Activated CD4-positive, CD25-positive, alpha-beta regulatory T cell treated with anti-CD3 and anti-CD28 coated beads, Interleukin-2, amount 50 U/mL, for 24 hours (primary cell): ENCODE measurements at places on chromosomes 2 and 18.

DNA sequence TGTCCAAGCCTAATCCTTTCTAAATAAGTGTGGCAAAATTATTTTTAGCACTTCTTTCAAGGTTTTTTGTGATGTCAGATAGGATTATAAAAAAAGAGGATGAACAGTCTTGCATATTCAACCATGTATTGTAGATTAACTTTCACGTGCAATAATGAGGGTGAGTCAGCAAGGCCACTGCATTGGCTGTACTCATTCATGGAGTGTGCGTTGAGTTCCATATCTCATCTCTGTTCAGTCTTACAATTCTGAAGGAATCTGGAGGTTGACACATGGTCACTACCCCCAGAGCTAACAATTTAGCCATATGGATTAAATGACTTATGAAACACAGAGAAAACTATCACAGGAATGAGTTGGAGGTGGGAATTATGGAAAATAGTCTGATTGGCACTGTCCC is 810.5 kb downstream of the SLC4A3 start:
- ATAC-seq = no peak

DNA sequence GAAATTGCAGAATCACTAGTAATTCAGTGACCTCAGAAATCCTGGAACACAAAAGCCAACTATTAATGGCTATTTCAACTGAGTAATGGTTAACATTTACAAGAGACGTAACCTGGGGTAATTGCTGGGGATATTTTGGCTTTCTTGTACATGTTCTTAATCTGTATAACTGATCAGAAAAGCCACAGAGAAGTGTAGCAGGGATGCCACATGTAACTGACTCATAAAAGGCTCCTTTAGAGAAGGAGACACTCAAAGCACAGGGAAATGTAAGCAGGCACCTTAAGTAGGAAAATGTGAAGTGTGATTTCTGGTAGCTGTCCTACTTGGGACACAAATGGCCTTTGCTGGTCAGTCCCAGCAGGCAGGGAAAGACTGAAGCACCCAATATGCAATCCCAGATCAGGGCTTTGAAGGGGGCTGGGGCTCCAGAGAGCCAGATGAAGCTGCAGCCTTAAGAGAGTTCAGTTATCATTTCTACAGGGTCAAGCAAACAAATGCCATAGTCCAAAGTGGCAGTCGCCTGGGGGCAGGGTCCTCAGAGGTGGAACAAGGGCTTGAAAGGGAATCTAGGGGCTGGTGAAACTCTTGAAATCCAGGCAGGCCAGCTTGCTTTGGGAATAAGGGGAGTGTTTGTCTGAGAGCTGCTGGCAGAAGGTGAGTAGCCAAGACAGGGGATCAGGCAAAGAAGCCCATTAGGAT is 7.2 kb upstream of the SPOPL start:
- ATAC-seq = no peak

DNA sequence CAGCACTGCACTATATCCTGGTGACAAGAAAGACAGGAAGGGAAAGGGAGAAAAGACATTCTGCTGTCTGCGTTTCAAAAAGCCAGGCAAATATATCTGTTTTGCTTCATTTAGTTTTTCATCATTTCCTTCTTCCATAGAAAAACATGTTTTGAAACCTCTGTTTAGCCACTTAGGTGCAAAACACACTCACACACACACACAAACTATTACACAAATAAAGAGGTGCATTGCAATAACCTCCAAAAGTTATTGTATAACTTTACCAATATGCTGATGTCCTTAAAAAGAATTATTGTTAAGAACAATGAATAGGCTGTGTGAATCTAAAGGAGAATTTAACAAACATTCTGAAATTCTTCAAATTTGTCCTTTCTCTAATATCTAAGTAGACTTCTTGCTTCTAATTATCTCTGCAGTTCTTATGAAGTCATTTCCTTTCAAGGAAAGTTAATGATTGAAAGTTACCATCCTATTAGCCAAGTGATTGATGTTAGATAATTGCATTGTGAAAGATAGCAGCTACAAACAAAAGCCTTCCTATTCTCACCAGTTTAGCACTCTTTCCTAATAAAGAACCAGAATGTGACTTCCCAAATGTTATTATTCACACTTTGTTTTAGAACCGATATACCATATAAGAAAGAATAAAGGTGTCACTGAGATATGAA is 516.7 kb downstream of the KCNJ3 start:
- no peak for ATAC-seq

DNA sequence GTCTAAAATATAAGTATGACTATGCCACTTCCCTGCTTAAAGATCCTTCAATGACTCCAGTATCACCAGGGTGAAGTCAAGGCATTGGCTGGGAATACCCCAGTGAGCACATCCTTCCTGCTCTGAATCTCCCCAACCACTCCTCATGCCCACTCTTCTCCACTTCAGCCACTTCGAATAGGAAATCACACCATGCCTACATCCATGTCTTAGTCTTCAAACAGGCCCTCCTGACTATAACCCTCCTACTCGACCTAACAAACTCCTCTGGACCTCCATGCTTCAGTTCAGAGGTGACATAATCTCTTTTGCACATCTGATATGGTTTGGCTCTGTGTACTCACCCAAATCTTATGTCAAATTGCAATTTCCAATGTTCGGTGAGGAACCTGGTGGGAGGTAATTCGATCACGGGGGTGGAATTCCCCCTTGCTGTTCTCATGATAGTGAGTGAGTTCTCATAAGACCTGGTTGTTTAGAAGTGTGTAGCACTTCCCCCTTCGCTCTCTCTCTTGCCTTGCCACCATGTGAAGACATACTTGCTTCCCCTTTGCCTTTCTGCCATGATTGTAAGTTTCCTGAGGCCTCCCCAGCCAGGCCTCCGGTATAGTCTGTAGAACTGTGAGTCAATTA is 87.8 kb upstream of the TFCP2L1 start:
- no peak for ATAC-seq

DNA sequence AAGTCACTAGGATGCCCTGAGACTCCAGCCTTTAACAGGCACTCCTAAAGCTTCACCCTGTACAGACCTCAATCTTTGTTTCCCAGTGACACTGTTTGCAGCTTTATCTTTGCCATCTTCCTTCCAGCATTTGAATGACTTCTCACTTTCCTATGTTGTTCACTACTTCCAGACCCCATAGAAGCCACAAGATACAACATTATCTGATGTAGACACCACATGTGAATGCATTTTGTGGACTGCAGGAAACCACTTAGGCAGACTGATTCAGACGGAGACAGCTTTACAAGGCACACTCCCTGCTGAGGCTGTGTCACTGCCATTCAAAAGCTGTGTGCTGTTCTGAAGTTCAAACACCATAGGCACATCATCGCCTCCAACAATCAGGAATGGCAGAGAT is 67.3 kb upstream of the SPATS2L start:
- ATAC-seq = no peak

GRCh38 chr2:212845941-212846340 is 305.5 kb downstream of the IKZF2 start:
- ATAC-seq = no peak

GRCh38 chr2:196076778-196077568 is 8.3 kb upstream of the DNAH7 start:
- ATAC-seq = peak; percentile 9

- no peak for ATAC-seq
Observed at GRCh38 chr2:5686536-5686935, 5.6 kb upstream of the SOX11 start.

GRCh38 chr2:189287982-189288521 is 108.5 kb upstream of the COL5A2 start:
- ATAC-seq = peak; percentile 60

GRCh38 chr2:397521-397920 is 109.6 kb upstream of the ALKAL2 start:
- ATAC-seq = no peak

- ATAC-seq = no peak
Observed at GRCh38 chr2:6937157-6937556, 19.9 kb downstream of the RNF144A start.

GRCh38 chr18:1564793-1565192 is 660.1 kb downstream of the ADCYAP1 start:
- ATAC-seq = no peak

DNA sequence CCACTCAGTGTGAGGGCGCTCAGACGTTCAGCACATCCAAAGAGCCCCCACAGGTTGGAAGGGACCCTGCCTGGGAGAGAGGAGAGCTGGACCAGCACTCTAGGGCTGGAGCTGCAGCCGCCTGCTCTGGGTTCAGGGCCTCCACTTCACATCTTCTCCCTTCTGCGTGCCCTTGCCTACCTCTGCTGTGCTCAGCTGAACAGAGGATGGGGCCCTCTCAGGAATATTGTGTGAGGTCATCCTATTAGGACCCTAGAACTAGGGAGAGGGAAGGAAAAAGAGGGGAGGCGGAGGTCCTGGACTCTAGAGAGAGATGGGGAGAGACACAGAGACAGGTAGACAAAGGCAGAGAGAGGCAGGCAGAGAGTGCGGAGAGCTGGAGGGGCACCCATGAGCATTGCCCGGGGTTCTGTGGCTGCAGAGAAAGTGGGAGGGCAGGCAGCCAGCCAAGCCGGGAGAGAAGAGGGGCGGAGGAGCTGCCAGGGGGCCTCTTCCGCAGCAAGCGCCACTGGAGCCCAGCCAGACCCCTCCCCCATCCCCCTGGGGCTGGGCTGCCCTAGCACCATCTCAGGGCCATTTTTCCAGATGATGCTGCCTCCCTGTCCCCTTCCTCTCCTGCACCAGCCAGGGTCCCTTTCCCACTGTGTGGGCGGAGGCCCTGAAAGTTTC is 8.3 kb upstream of the TNS1 start:
- no peak for ATAC-seq

- no peak for ATAC-seq
Observed at GRCh38 chr2:190628591-190629319, 20.1 kb upstream of the NAB1 start.

GRCh38 chr18:7688580-7688979 is 121.5 kb downstream of the PTPRM start:
- ATAC-seq = no peak

DNA sequence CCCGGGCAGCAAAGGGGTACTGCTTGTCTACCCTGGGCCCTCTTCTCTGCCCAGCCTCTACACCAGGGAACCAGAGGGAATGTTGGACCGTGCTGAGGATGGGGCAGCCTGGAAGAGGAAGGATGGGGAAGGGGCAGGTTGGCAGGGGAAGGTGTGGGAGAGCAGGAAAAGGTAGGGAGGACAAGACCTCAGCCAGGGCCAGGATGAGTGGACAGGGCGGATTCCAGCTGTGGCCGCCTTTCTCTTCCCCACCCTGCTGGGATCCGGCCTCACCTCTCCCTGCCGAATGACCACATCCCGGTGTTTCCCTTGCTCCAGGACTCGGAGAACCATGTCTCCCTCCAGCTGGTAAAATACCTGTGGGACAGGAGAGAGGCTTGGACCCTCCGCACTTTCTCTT is 8.9 kb downstream of the HAAO start:
- ATAC-seq = no peak

DNA sequence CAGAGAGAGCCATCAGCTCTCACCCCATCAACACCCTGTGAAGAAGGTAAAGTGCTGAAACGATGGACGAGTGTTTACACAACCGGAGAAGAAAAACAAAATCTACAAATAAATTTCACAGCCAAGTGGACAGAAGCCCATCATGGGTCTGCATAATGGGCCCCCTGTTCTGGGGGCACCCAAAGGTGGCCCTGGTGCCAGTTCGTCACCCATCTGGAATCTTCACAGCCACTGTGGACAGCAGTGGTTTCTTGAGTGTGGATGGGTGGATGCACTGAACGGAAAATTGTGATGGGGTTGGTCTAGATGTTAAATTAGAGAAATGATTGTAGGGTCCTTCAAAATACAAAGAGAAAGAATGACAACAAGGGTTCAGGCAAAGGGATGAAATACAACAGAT is 38.8 kb downstream of the ANKMY1 start:
- no peak for ATAC-seq

DNA sequence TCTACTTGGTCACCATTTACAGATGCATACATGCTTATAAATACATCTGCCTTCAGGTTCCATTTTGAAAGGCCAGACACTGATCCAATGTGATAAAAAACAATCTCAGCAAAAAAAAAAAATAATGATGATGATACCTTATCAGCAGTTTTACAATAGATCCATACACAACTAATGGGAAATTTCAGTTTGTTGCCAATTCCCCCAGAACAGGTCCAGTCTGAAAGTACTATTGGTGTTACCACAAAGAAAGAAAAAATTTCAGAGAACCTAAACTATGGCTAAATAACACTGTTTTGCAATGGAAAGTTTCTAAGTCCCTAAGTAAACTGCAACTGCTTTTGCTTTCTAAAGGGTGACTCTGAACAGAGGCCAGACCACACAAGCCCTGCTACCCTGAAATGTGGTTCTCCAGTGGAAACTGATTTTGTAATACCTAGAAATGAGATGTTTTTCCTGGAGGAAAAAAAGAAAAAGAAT is 54.1 kb downstream of the LPIN2 start:
- peak; percentile 30 for ATAC-seq

DNA sequence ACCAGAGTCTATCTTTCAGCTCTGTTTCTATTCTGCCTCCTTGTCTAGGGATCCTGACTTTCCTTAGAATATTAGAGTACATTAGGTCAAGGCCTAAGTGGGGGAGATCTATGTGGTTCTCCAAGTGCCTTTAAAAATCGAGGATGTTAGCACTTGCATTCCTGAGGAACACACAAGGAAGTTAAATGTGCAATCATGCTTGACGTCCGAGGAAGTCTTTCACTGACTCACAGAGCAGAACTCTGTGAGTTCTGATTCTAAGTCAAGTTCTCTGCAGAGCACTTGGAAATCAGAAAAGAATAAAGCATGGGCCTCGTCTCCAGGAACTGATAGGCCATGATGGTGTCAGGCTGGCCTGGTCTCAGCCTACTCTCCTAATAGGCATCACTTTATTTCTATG is 17.2 kb downstream of the FHOD3 start:
- no peak for ATAC-seq

DNA sequence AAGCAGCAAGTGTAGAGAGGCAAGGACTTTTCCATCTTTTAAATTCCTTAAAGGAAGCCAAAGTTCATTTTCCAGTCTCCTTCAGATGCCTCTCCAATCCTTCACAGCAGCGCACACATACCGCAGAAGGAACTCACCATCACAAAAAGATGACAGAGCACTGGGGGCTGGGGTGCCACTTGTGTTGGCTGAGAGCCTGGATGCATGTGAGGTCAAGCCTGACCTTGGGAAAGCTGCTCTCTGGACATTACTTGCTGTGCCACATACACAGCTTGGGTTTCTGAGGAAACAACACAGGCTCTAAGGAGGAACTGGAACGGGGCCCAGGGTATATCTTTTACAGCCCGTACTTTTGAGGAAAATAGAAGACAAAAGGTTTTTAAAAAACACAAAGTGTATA is 364.3 kb upstream of the MEX3C start:
- no peak for ATAC-seq

GRCh38 chr2:83081826-83082690 is 1377.0 kb downstream of the SUCLG1 start:
- ATAC-seq = no peak

DNA sequence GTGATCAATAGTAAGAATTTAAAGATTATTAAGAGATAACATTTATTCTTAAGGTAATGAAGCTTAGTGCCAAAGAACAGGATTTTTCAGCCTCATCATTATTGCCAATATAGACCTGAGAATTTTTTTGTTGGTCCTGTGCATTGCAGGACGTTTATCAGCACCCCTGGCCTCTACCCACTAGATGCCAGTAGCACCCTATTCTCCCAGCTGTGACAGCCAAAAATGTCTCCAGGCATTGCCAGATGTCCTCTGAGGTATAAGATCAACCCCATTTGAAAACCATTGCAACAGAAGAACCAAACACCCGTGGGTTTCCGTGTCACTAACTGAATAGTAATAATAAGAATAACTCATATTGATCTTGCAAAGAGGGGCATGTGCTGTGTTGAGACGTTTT is 700.0 kb upstream of the SOX11 start:
- no peak for ATAC-seq

- ATAC-seq = no peak
Observed at GRCh38 chr2:181632733-181633401, 24.0 kb downstream of the CERKL start.
